ENCODE measurements at places on chromosomes 5 and 9.

DNA sequence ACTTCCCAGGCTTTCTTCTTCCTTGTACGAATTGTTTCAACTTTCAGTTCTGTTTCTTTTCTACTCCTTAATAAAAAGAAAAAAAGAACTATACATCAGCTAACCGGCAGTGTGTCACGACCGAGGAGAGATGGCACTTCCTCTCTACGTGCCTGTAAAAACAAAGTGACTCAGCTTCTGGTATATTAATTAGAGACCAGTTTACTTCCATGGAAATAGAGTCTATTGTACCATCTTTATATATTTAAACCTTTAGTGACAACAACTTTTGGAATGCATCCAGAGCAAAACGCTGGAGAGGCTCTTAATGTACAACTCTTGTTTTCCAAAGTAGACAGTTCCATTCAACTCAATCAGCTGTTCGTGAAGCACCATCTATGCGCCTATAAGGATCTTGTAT, 94.5 kb upstream of the LIFR start:
- no peak for DNase-seq

- DNase-seq: no peak
Measured at GRCh38 chr5:167973126-167973525, 318.3 kb upstream of the WWC1 start.

DNA sequence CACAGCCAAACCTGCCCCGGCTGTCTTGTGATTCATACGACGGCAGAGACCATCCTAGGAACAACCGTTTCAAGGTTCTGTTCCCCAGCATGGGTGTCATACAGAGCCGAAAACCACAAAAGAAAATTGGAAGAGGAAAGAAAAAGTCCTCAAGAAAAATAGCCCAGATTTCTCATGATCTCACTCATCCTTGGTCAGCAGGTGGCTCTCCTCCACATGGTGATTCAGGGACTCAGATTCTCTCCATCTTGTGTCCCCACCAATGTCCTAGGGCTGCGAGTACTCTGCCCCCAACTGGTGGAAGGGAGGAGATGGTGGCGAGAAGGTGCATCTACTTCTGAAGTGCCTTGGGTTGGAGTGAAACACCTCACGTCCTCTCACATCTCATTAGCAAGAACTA, 25.6 kb downstream of the PDZD2 start:
- no peak for DNase-seq

DNA sequence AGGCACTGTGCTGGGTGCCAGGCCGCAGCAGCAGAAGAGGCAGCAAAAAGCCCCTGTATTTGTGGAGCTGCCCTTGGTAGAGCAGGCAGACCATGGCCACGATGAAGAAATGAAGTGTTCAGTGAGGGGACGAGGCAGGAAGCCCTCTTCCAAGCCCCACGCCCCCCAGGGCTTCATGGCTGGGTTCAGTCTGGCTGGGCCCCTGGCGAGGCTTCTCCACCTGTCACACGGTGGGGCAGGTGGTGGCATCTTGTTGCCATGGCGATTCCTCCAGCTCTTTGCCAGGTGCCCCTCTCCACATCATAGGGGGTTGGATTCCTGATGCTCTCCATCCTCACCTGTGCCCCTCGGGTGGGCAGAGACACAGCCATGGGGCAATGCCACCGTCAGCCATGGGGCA, 21.5 kb downstream of the ADGRD2 start:
- no peak for DNase-seq

- DNase-seq: peak; percentile 3
Measured at GRCh38 chr9:17810728-17811571, 232.1 kb downstream of the SH3GL2 start.

DNA sequence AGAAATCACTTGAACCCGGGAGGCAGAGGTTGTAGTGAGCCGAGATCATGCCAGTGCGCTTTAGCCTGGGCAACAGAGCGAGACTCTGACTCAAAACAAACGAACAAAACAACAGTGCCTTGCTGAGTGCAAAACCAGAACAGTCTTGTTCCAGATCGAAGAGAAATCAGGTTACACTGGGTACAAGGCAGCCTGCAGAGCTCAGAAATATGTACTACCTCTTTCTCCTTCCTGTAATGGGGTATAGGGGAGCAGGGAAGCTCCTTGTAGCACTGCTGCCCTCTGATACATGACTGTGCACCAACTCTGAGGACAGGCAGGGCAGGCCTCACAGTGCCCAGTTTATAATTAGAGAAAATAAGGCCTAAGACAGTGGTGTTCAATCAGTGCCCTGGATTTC, 24.7 kb downstream of the TBC1D2 start:
- no peak for DNase-seq

GRCh38 chr9:89536145-89536574, 38.2 kb upstream of the SEMA4D start:
- no peak for DNase-seq

DNA sequence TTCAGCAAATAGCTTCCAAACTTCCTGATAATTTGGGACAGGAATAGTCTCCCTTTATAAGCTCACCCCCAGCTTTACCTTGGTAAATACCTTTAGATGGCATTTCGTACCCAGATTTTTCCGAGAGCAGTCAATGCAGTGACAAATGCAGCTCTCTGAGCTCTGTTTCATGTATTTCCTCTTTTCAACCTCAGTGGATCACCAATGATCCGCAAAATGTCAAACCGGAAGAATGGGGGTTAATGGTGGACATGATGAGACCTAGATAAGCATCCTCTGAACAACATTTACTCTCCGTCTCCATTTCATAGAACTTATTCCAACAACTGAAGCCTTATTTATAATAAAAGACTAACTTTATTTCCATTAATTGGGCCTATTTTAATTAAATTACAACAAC, 227.3 kb downstream of the MCTP1 start:
- DNase-seq: no peak

- DNase-seq: peak; percentile 12
Measured at GRCh38 chr9:126470241-126470993, 143.3 kb upstream of the LMX1B start.

Data from activated naive CD4-positive, alpha-beta T cell treated with Interleukin-2 at 50 U/mL for 16 hours (primary cell).